RWPE2 (cell line): ENCODE measurements at places on chromosomes 16 and 17.
A peak's percentile ranks its signal among the peaks of the same experiment; 100 is the strongest.

- peak overlapping the region; percentile 46 for H3K4me3 ChIP-seq
- H3K4me1 ChIP-seq = no peaks in the 10 kb centered on the region
- peaks cover 18% of the 10 kb centered on the region for H3K36me3 ChIP-seq
- H3K27me3 ChIP-seq = no peaks in the 10 kb centered on the region
Measured at GRCh38 chr17:82031885-82032627, 578 bp downstream of the RAC3 start.

DNA sequence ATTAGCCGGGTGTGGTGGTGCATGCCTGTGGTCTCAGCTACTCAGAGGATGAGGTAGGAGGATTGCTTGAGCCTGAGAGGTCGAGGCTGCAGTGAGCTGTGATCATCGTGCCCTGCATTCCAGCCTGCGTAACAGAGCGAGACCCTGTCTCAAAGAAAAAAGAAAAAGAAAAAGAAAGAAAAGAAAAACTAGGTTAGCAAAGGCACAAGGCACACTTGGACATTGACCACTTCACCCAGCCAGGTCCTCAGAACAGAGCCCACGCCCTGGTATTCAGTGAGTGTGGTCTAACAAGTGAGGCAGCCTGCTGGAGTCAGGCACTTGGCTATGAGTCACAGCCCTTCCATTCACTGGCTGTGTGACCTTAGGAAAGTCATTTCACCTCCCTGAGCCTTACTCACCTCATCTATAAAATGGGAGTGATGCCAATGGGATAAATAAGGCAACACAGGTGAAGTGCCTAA lies 10.4 kb downstream of the MILR1 start:
- no peak overlapping the region for H3K27ac ChIP-seq
- H3K4me1 ChIP-seq = no peaks in the 10 kb centered on the region
- no peak overlapping the region for H3K4me3 ChIP-seq
- DNase-seq = no peak
- no peaks in the 10 kb centered on the region for H3K36me3 ChIP-seq
- H3K27me3 ChIP-seq = no peaks in the 10 kb centered on the region

- no peaks in the 10 kb centered on the region for H3K4me1 ChIP-seq
- no peak for DNase-seq
- no peaks in the 10 kb centered on the region for H3K27me3 ChIP-seq
- no peak overlapping the region for H3K4me3 ChIP-seq
- H3K27ac ChIP-seq = no peak overlapping the region
Measured at GRCh38 chr16:11024333-11025053, 80.1 kb downstream of the CLEC16A start.

DNA sequence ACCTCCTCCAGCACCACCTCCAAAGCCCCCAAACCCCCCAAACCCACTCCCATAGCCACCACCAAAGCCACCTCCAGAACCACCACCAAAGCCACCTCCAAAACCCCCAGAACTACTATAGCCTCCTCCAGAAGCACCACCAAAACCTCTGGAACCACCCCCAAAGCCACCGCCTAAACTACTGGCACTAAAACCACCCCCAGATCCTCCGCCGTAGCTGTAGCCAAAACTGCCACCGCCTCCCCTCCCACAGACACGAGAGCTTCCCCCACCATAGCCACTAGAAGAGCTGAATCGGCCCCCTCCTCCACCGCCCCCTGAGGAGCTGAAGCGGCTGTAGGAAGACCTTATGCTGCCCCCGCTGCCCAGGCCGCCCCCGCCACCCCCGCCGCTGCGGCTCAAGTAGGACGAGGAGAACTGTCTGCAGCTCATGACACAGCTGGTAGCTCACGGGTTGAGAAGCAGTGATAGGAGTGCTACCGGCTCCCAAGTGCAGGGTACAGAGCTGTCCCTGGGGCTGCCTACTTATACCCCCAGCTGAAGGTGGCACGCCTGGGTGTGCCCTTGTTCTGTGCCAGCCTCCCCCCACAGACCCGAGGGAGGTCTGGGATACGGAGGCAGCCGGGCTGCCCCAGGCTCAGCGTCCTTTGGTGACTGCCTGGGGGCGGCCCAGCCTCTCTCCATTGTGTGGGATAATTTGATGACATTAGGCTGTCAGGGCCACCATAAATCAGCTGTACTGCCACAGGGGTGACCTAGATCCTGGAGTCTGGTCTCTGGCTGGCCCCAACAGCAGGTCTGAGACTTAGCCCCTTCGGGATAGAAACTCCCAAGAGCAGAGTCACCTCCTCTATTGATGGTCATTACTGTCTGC lies at the start of gene KRT9:
Gene KRT9, minus strand, starts transcription at position 499 of the 874 bp plus-strand sequence. Its CDS starts 67 bp downstream, at position 432.
- no peak within 1 kb of the TSS for H3K4me3 ChIP-seq
- DNase-seq = no peak
- no peak within 1 kb of the TSS for H3K27ac ChIP-seq

DNA sequence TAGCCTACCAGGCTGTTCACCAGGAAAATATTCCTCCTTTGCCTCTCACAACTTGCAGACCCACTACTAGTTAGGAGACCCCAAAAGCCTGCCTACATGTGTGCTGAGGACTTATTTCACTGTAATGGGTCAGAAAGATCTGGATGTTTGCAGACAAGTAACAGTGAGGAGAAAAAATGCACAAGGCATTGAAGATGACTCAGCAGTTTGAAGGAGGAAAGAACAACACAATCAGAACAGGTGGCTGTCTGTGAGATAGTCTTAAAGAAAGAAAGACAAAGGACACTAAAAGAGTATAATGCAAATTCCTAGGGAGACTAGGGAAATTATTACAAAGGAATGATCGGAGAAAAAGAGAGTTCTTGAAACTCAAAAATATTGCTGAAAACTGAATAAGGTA lies 69.0 kb downstream of the ANKFN1 start:
- no peaks in the 10 kb centered on the region for H3K4me1 ChIP-seq
- H3K27ac ChIP-seq = no peak overlapping the region
- H3K27me3 ChIP-seq = no peaks in the 10 kb centered on the region

- peaks cover 31% of the 10 kb centered on the region for H3K36me3 ChIP-seq
- peak overlapping the region; percentile 52 for H3K4me3 ChIP-seq
- peaks cover 12% of the 10 kb centered on the region for H3K4me1 ChIP-seq
- H3K27me3 ChIP-seq = no peaks in the 10 kb centered on the region
Measured at GRCh38 chr16:77191259-77191969, 424 bp downstream of the MON1B start.

- H3K4me3 ChIP-seq = no peak overlapping the region
- peaks cover 43% of the 10 kb centered on the region for H3K4me1 ChIP-seq
- H3K36me3 ChIP-seq = peaks cover 2% of the 10 kb centered on the region; the same call in 1 of the 2 replicates
- H3K27ac ChIP-seq = peak overlapping the region; percentile 36
Measured at GRCh38 chr17:60354223-60354622, 37.7 kb downstream of the USP32 start.

DNA sequence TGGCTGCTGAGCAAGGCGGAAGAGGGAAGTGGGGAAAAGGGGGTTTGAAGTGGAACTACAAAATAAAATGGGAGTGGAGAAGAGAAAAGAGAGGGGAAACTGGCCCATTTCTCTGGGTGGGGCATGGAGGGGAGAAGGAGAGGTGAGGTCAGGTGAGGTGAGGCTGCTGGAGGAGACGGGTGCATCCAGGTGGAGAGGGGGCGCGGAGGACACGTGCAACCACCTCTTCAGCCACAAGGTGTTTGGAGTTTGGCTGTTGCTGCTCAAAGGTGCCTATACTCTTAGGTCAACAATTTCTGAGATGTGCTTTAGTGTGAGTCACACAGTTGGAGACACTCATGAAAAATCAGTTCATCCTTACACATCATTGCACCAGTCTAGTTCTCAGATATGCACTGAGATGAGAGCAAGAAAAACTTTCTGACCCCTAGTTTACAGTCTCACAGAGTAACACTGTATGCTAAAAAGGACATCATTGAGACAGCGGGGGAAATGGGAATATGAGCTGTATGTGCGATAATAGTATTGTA lies 4.8 kb downstream of the SLC6A4 start:
- no peak for DNase-seq
- no peaks in the 10 kb centered on the region for H3K36me3 ChIP-seq
- H3K27ac ChIP-seq = no peak overlapping the region
- no peak overlapping the region for H3K4me3 ChIP-seq
- no peaks in the 10 kb centered on the region for H3K4me1 ChIP-seq

DNA sequence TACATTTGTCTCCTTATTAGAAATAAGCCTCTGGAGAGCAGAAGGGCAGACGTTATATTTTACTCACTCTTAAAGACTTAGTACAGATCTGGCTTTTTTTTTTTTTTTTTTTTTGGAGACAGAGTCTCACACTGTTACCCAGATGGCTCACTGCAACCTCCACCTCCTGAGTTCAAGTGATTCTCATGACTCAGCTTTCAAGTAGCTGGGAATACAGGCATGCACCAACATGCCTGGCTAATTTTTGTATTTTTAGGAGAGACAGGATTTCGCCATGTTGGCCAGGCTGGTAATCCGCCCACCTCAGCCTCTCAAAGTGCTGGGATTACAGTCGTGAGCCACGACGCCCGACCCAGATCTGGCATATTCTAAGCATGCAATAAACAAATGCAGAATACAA lies 36.4 kb upstream of the TMEM97 start:
- H3K36me3 ChIP-seq = no peaks in the 10 kb centered on the region
- H3K27me3 ChIP-seq = no peaks in the 10 kb centered on the region
- peak; percentile 71 for DNase-seq
- H3K27ac ChIP-seq = peak overlapping the region; percentile 37
- peaks cover 33% of the 10 kb centered on the region for H3K4me1 ChIP-seq
- no peak overlapping the region for H3K4me3 ChIP-seq

- no peaks in the 10 kb centered on the region for H3K27me3 ChIP-seq
- H3K27ac ChIP-seq = no peak overlapping the region
- no peak overlapping the region for H3K4me3 ChIP-seq
- DNase-seq = no peak
- H3K4me1 ChIP-seq = peaks cover 3% of the 10 kb centered on the region
- no peaks in the 10 kb centered on the region for H3K36me3 ChIP-seq
Measured at GRCh38 chr17:81322271-81323082, 27.4 kb upstream of the SLC38A10 start.

DNA sequence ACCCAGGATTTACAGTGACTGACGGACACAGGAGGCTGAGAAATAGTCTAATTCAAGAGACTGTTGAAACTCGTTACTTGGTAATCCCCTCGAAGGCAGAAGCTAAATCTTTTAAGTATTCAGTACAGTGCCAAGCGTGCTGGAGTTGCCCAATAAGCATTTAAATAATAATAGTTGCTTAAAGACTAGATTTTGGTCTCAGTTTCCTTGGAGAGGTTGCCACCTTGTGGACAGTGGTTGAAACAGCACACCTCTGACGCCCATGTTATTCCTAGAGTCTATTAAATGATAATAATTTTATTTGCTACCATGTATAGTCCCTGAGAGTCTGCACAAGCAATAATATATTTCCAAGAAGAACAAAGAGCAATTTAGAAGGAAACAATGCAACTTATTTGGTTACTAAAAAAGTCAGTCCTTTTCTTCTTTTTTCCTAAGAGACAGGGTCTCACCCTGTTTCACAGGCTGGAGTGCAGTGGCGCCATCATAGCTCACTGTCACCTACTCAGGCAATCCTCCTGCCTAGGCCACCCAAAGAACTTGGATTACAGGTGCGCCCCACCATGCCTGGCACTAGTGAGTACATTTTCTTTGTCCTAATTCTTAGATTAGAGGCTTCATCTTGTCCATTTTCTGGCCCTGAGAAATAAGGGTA lies 138.0 kb upstream of the NUDT7 start:
- no peaks in the 10 kb centered on the region for H3K36me3 ChIP-seq
- no peak for DNase-seq
- H3K4me1 ChIP-seq = peaks cover 11% of the 10 kb centered on the region
- no peaks in the 10 kb centered on the region for H3K27me3 ChIP-seq
- H3K4me3 ChIP-seq = no peak overlapping the region

- peak overlapping the region; percentile 62 for H3K4me3 ChIP-seq
- DNase-seq = no peak
- H3K36me3 ChIP-seq = peaks cover 33% of the 10 kb centered on the region
- H3K27ac ChIP-seq = peak overlapping the region; percentile 87
- H3K27me3 ChIP-seq = no peaks in the 10 kb centered on the region
Measured at GRCh38 chr17:75130632-75131277, 787 bp downstream of the NT5C start.

GRCh38 chr16:54655121-54655590 lies 275.5 kb upstream of the IRX5 start:
- no peaks in the 10 kb centered on the region for H3K27me3 ChIP-seq
- H3K4me3 ChIP-seq = no peak overlapping the region
- H3K27ac ChIP-seq = no peak overlapping the region
- no peaks in the 10 kb centered on the region for H3K36me3 ChIP-seq

DNA sequence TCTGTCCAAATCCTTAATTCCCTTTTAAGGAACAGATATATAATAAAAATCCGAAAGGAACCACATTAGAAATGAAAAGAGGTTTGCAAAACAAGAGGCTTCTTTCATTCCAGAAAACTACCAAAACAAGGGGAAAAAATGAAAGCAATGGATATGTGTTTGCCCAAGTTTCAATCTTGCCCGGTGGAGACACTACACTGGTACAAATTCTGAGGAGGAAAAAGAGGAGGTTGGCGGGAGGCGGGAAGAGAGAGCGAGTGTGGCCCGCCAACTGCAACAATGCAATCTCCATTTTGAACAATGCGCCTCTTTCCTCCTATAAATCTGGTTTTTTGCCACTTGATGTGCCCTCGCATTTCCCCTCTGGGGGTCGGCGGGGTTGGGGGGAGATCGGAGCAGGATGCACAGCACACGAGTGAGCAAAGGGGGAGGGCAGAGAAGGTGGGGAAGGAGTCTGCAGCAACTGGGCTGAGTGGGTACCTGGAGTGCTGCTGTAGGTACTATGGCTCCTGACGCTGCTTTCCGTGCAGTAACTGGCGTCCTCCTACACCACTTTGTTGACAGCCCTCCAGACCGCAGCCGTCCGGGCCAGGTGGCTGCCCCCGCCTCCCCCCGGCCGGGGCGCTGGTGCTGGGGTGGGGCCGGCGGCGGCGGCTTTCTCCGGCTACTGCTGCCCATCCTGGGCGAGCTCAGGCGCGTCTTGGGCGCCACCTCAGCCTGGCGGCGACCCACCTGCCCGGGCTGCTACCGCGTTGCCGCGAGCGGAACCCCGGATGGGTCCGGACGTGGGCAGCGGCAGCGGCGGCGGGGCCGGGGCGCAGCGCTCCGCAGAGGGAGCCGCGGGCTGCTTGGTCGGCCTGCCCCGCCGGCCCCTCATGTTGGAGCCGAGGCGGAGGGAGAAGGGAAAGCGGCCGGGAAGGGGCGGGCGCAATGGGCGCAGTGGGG lies 93.8 kb upstream of the PLEKHM1 start:
- H3K36me3 ChIP-seq = peaks cover 16% of the 10 kb centered on the region
- peak overlapping the region; percentile 72 for H3K27ac ChIP-seq
- H3K4me3 ChIP-seq = peak overlapping the region; percentile 70
- H3K27me3 ChIP-seq = no peaks in the 10 kb centered on the region
- DNase-seq = peak; percentile 86

DNA sequence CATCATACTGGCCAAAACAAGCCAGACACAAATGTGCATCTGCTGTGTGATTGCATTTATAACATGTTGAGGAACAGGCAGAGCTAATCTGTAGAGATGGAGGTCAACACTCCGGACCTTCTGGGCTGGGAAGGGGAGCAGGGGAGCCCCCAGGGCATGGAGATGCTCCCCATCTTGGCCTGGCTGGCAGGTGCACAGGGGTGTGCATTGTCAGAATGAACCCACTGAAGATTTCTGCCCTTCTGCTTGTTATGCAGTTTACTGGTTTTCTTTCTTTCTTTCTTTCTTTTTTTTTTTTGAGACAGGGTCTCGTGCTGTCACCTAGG lies 146.9 kb downstream of the CMIP start:
- H3K27me3 ChIP-seq = no peaks in the 10 kb centered on the region
- H3K36me3 ChIP-seq = peaks cover 6% of the 10 kb centered on the region
- DNase-seq = no peak
- H3K27ac ChIP-seq = no peak overlapping the region
- no peak overlapping the region for H3K4me3 ChIP-seq
- H3K4me1 ChIP-seq = peaks cover 3% of the 10 kb centered on the region

- no peak overlapping the region for H3K27ac ChIP-seq
- no peak overlapping the region for H3K4me3 ChIP-seq
- no peak for DNase-seq
- no peaks in the 10 kb centered on the region for H3K36me3 ChIP-seq
Measured at GRCh38 chr17:62075308-62075815, 10.3 kb upstream of the MED13 start.

- no peaks in the 10 kb centered on the region for H3K27me3 ChIP-seq
- DNase-seq = no peak
- H3K27ac ChIP-seq = no peak overlapping the region
Measured at GRCh38 chr17:42281571-42282096, 5.4 kb upstream of the STAT5B start.
